ENCODE measurements at places on chromosomes 2 and 18.

DNA sequence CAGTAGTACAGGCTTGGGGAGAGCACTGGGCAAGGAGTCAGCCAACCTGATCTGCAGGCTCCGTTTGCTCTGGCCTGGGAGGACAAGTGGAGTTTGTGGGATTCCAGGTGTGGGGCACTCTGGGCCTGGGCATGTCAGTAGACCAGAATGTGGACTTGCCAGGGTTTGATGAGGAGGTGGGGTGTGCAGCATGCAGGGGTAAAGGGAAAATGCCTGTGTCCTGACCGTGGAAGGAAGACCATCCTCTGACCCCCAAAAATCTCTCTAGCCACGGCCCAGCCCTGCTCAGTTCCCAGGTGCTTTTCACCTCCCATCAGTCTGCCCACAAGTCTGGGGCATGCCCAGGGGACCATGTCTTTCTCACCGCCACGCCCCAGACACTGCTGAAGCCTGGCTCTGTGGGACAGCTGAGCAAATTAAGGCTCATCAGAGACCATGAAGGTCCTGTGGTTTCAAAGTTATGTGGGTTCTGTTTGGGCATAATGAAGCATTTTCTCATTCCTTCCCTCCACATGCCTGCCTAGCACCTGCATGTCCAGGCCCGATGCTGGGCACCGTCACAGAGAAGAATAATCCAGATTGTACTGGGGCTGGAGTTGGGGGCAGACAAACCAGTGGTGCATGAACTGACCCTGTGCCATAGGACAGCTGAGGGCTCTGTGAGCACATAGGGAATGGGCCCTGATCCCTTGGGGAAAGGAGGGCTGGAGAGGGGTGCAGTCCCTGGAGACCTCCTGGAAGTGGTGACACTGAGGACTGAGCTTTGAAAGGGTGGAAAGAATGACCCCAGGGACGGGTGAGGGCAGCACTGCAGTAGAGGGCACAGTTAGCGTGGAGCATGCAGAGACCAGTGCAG, 6.5 kb upstream of the KCNF1 start:
- no peak for DNase-seq

GRCh38 chr2:68225119-68225632, 27.2 kb downstream of the PPP3R1 start:
- no peak for DNase-seq

GRCh38 chr2:211903961-211904360, 634.6 kb downstream of the ERBB4 start:
- DNase-seq, result no peak

DNA sequence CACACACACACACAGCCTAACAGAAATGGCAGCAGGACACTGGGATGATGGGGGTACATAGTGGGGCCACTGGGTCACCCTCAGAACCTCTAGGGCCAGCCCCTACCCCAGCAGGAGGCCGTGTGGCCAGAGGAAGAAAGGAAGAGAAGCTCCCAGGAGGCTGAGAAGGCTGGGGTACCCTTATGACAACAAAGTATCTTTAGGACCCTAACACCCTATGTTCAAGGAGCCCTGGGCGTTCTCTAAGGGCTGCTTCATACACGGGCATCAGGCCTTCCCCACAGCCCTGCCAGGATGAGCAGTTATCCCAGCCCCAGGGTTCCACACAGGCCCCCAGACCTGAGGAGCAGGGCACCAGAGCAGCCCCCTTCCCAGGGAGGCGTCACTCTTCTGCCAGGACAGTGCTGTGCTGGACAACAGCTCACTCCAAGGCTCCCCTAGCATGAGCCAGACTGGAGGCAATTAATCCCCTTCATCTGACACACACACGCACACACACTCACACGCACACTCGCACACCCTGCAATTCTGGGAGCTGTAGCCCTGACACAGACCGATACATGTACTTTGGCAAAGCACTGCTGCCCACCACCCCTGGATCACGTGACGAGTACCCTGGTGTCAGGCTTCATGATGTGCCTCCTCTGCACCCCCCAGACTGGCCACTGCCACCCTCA, 163.6 kb downstream of the TNS1 start:
- DNase-seq, result no peak

GRCh38 chr2:96831679-96832078, 12.1 kb downstream of the ANKRD23 start:
- DNase-seq, result no peak

DNA sequence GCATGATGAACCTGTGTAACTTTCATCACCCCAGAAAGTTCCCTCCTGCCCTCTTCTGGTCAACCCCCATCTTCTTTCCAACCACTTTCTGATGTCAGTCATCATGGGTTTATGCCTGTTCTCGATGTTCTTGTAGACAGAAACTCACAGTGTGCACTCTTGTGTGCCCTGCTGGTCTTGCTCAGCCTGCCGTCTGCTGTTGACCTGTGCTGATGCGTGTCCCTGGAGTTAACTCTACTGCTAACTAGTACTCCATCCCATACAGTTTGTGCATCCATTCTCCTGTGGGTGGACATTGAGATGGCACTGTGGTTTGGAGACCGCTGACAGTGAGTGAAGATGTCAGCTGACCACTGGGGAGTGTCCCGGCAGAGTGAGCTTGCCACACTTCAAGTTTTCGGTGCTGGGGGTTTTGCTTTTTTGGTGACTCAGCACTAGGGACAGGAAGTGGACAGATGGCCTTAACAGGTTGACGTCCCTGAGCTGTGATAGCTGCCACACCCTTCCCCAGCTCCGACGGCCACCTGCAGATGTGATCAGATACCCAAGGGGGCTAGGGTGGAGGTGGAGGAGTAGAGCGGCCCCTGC, 14.8 kb downstream of the KLHL29 start:
- DNase-seq, result no peak

DNA sequence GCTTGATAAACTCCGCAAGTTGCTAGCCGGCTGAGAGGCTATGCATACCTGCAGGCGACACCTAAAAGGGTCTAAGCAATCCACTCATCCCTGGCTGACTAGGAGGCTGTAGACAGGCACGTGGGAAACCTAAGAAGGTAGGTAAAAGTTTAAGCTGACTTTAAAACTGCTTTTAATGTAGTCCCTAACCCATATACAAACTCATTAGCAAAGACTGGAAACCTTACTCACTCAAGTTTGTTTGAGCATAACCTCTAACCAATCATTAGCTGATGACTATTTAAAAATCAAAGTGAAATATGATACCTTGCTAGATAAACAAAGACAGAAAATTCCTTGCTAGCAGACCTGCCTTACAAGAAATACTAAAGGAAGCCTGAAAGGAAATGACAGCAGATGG, 106.4 kb downstream of the EXOC6B start:
- no peak for DNase-seq

- DNase-seq, result no peak
Observed at GRCh38 chr2:61015976-61016375, 1.5 kb upstream of the PEX13 start.

- DNase-seq, result no peak
Observed at GRCh38 chr2:151297882-151298281, 8.4 kb upstream of the NMI start.

DNA sequence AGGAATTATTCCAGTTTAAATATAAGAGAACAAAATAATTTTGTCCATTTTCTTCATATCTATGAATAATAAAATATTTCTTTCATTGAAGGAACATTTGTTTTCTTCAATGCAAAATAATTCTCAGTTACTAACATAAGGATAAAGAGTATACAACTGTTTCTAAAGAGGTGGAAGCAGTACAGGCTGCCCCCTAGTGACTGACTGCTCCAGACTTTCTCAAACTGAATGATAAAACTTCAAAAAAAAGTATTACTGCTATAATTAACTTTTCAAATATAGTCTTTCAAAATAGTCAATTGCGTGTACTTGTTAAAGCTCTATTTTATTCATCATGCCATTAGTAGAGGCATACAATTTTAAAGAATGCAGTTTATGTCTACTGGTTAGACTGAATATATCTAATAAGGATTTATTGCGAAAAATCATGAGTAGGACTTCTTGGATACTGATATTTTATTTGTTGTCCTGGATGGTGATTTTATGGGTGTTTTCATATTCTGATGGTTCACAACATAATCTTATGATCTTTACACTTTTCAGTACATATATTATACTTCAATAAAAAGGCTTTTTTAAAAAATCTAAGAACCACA, 100.1 kb downstream of the WDPCP start:
- DNase-seq, result peak; percentile 0

- no peak for DNase-seq
Observed at GRCh38 chr2:201320257-201320656, 36.9 kb downstream of the FLACC1 start.

DNA sequence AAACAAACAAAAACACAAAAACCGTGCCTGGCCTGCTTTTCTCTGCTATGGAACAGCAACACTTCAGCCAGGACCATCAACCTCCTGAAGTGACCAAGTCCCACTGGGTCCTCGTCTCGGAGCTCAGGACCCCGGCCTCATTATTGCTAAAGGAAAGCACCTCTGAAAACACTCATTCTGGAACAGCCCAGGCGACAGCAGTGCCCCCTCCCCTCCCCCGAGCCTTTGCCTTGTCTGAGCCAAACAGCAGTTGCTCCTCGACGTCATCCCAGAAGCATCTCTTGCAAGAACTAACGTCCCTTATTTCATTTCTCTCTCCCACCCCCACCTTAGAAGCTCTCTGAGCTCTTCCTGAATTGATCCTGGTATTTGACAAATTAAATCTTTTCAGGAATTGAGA, 27.4 kb downstream of the APCDD1 start:
- DNase-seq, result no peak

- peak; percentile 29 for DNase-seq
Observed at GRCh38 chr2:70946832-70947442, 11.2 kb downstream of the ATP6V1B1 start.

- no peak for DNase-seq
Observed at GRCh38 chr2:149656996-149657395, 69.4 kb upstream of the MMADHC start.

- DNase-seq, result peak; percentile 32
Observed at GRCh38 chr18:76801567-76802505, 20.5 kb upstream of the ZNF236 start.

DNA sequence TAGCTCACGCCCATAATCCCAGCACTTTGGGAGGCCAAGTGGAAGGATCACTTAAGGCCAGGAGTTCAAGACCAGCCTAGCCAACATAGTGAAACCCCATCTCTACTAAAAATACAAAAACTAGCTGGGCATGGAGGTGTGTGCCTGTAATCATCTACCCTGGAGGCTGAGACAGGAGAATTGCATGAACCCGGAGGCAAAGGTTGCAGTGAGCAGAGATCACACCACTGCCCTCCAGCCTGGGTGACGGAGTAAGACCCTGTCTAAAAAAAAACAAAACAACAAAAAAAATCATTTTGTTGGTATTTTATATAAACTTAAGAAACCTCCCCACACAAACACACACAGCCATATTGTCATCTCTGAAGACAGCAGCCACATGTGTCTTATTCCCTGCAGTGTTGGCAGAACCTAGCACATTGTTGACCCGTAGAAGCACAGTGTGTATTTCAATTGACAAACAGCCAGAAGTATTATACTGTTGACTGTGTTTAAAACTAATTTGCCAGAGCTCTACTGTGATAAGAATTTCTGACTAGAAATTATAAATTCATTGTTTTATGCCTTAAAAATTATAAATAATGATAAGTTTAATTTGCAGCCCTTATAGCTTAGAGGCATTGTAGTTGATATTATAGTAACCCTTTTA, 68.1 kb downstream of the DNAJC10 start:
- DNase-seq, result no peak

GRCh38 chr2:59314031-59314766, 1073.1 kb upstream of the FANCL start:
- no peak for DNase-seq

GRCh38 chr2:25938345-25938744, 44.0 kb downstream of the KIF3C start:
- no peak for DNase-seq

- no peak for DNase-seq
Observed at GRCh38 chr2:163736433-163737189, 803 bp upstream of the FIGN start.

GRCh38 chr2:144944546-144945220, 424.8 kb upstream of the ZEB2 start:
- no peak for DNase-seq

GRCh38 chr18:76713432-76713831, 108.9 kb upstream of the ZNF236 start:
- no peak for DNase-seq

DNA sequence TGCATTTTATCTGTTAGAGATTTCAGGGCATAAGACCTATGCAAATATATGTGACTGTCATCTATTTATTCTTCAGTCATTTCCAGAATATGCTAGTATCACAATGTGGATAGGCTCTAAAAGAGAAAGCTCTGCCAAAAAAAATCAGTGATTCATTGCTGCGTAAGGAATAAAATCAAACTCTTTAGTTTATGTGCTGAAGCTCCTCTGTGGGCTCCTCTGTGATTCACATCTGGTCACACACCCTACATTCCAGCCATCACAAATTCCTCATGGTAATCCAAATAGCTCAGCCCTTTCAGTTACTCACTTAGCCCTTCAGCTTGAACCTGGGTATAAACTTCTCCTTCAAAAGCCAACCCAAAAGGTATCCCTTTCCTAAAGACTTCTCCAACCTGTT, 21.4 kb downstream of the DLGAP1 start:
- no peak for DNase-seq

DNA sequence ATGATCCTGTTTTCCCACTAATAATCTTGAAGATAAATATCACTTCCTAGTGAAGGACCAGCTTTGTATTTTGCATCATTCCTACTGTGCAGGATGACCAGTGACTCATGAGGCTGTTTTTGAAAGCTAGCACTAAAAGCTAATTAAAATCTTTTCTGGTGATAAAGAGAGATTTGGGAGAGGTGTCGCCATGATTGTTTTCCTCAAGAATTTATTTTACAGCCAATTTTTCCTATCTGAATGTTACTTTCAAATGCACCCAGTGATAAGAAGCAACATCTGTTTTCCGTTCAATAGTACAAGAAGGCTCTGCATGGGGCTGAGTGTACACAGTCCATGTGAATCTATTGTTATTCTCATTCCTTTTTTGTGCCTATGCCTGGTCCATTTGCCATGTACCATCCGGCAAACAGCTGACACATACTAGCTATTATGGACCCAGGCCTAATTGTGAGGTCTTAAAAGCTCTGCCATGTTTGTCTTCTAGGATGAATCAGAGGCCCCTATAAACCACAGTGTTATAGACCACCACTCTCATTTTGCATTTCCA, 28.4 kb downstream of the MEIS1 start:
- no peak for DNase-seq

GRCh38 chr18:35352778-35353177, 8.6 kb upstream of the ZNF24 start:
- no peak for DNase-seq

DNA sequence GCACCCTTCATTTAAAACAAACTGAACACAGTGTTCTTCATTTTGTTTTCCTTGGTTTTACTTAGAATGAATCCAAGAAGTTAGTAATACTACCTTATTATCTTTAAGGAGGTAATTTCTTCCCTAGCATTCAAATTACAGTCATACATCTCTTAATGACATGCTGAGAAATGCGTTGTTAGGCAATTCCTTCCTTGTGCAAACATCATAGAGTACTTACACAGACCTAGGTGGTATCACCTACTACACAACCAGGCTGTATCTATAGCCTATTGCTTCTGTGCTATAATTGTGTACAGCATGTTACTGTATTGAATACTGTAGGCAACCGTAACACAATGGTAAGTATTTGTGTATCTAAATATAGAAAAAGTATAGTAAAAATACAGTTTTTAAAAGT, 8.4 kb upstream of the CABYR start:
- DNase-seq, result no peak

- DNase-seq, result no peak
Observed at GRCh38 chr18:21960189-21960588, 209.2 kb upstream of the GATA6 start.
